ENCODE measurements at places on chromosomes 4 and X.

DNA sequence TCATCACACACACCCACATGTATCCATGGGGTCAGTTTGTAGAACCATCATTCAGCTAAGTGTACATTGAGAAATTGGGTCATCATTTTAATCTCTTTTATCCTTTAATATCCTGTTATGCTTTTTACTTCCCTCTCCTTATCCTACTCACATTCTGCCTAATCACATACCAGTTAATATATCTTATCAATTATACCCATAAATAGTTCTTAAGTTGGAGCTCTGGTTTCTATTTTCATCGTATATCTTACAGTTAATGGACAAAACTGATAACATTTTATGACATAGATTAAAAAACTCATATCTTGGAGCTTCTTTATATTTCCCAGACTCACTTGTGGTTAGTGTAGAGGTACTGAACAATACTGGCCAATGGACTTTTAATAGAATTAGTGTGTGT, 729.5 kb upstream of the LCORL start:
- no peak for DNase-seq

GRCh38 chr4:41154814-41155177, 59.5 kb downstream of the APBB2 start:
- DNase-seq: no peak

GRCh38 chr4:174189392-174190015, 94.0 kb downstream of the FBXO8 start:
- no peak for DNase-seq

DNA sequence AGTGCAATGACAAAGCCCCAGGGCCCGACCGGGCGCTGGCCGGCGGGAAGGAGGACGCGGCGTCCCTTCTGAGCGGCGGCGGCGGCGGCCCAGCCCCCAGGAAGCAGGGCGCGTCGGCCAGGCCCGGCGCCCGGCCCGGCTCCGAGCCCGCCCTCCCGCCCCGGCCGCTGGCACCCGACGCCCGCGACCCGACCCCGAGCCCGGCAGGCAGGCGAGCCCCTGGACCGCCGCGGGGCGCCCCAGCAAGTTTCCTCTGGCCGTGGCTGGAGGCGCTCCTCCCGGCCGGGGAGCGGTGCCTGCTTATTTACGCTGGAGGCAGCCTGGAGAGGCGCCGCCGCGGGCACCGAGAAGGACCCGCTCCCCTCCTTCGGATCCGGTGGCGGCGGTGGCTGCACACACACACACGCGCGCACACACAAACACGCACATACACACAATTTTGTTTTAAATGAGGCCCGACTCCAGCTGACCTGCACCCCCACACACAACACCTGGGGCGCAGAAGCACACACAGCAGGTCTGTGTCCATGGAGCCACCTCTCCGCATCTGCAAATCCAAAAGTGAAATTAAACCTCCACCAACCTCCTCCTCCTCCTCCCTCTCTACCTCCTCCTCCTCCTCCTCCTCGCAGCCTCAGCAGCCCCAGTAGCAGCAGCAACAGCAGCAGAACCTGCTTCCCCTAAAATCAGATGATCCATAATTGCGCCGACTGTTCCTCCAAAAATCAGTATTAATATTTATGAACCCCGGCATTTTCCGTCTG, 669 bp downstream of the IRF2 start:
- no peak for DNase-seq

GRCh38 chr4:857461-857860, 31.5 kb upstream of the CPLX1 start:
- DNase-seq: no peak

GRCh38 chr4:176622251-176622948, 170.3 kb downstream of the VEGFC start:
- no peak for DNase-seq

GRCh38 chr4:20430259-20430941, 178.7 kb downstream of the SLIT2 start:
- DNase-seq: no peak

DNA sequence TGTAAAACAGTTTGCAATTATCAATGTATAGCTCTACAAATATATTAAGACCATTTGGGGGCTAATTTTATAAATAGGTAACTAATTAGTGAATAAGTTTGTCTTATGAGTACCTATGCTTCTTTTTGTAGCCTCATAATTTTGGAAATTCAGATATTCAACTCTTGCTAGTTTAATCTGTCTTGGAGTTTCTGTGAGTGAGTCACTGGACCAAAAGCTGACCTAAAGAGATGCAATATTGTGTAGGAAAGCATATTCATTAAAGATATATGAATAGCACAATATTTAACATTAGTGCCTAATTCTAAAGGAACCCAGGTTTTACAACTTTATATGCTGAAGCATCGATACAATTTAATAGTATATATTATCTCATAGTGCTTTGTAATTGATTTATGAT, 161.3 kb upstream of the PCDH18 start:
- no peak for DNase-seq

- no peak for DNase-seq
Measured at GRCh38 chr4:26325191-26325590, 4.4 kb downstream of the RBPJ start.

DNA sequence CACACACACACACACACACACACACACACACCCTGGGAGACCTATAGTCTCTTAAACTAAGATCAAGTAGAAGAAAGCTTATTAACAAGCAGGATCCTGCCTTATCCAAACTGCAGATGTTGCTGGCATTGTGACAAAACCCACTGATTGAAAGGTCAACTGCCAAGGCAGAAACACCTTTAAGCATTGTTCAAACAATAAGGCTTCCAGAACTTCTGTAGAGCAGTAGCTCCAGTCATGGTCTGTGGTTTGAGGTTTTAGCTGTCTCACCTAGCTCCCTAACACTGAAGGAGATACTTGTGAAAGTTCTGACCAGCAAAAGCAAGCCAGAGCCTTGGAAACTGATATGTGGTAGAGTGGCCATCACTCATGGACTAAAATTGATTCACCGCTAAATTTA, 59.8 kb downstream of the PTCHD1 start:
- DNase-seq: no peak

DNA sequence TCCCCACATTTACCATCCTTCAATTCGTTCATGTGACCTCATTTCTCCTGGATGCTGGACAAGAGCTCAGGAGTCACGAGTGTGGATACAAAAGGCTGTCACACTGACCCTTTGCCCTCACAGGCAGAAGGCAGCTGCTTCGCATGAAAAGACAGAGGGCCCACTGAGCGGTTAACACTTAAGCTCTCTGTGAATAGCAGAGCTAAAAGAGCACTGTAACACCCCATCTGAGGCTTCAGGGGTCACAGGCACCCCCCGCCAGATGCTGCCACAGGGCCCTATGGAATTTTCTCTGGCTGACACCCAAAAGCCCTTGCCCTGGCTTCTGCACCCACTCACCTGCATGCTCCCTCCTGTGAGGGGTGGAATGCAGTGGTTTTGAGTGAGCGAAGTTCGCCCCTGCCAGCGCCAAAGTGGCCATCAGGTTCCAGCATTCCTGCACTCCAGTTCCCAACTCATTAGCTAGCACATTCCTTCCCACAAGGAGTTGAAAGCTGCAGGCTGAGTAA, 360.9 kb downstream of the PPP3CA start:
- no peak for DNase-seq

DNA sequence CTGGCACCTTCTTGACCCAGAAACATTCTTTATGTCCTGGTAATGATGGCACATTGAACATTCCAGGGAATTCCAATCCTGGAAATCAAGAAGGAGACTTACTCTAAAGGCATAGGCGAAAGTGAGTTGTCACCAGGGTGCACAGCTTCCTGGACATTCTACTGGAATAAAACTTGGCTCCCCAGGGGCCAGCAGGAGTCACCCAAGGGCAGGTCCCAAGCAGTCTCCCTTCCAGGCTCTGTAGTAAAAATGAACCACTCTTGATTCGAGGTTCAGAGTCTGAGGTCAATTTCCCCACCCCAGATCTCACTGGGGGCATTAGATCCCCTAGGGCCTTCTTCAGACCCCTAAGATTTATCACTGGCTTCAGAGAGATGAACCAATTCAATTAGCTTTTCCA, 338.7 kb upstream of the GATB start:
- no peak for DNase-seq

GRCh38 chrX:115958687-115959359, 211.7 kb upstream of the AGTR2 start:
- DNase-seq: no peak

GRCh38 chr4:145097821-145098674, at the start of the genes ABCE1 and ANAPC10:
Gene ABCE1 (plus strand): TSS chr4:145098311. CDS start chr4:145104413, 6,102 bp downstream.
Gene ANAPC10 (minus strand): TSS chr4:145098196. CDS start chr4:145096099, 2,097 bp downstream.
- DNase-seq: peak; percentile 81

DNA sequence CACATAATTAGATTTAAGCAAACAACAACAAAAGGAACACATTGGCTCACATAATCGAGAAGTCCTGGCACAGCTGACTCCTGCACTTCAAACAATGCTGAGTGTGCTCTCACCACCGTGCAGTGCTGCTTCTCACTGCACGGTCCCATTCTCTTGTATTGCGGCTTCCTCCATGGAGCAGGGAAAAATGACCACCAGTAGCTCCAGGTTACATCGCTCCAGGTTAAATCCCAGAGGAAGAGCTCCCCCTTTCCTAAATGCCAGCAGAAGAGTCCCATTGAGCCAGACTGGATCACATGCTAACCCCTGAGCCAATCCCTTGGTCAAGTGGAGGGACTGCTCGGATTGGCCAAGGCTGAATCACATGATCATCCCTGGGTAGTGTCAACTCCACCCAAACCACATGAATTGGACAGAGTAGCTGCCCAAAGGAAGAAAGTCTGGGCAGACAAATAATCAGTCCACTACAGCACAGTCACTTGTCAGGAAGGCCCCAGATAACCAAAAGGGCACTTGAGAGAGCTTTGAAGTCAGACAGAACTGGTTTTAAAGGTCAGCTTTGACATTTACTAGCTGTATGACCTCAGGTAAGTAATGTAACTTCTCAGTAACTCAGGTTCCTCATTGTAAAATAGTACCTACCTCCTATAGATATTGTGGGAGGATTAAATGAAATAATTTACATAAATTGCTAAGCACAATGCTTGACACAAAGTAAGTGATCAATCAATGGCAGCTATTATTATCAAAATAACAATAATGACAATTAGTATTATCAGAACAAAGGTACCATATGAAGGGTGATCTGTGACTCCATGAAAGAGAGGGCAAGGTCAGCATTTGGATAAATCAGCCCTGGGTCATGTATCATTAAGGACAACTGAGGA, 14.3 kb downstream of the TEC start:
- no peak for DNase-seq

- peak; percentile 12 for DNase-seq
Measured at GRCh38 chrX:70030301-70030767, 19.4 kb downstream of the AWAT2 start.

DNA sequence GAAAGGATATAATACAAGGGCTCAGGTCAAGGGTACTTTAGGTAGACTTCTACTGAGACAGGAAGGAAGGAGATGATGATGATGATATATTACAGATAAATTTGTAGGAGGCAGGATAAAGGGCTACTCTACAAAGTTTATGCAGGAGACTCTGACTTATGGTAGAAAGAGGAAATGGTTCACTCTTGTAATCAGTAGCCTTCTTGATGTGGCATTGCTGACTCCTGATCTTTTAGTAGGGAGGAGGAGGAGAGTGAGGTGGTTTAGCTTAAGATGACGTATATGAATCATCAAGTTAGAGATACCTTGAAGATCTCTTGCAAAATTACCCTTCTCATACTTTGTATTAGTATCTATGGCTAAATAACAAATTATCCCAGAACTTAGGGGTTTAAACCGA, 4.7 kb downstream of the BLTP1 start:
- DNase-seq: no peak

DNA sequence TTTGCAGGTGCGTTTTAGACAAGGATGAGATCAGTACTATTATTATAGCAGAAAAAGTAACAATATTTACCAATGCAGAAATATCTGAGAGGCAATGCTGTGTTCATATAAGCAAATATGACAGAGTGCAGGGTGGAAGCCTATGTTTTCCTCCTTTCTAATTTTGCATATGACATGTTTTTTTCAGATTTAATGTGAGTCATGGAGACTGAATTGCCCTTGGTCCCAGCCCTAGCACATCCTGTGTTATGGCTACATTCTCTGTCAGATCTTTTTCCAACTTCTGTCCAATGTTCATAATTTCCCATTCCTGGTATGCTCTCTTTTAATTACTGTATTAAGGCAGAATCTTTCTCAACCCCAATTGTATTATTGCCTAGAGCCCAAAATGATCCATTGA, 165.6 kb downstream of the SLC7A11 start:
- DNase-seq: no peak

DNA sequence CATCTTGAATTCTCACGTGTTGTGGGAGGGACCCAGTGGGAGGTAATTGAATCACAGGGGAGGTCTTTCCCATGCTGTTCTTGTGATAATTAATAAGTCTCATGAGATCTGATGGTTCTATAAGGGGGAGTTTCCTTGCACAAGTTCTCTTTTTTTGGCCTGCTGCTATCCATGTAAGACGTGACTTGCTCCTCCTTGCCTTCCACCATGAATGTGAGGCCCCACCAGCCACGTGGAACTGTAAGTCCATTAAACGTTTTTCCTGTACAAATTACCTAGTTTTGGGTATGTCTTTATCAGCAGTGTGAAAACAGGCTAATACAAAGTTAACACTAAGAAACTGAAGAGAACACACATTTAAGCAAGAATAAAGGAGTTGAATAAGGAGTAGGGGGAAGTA, 16.0 kb downstream of the TBCK start:
- no peak for DNase-seq

GRCh38 chr4:38696697-38697096, 32.7 kb downstream of the KLF3 start:
- no peak for DNase-seq

DNA sequence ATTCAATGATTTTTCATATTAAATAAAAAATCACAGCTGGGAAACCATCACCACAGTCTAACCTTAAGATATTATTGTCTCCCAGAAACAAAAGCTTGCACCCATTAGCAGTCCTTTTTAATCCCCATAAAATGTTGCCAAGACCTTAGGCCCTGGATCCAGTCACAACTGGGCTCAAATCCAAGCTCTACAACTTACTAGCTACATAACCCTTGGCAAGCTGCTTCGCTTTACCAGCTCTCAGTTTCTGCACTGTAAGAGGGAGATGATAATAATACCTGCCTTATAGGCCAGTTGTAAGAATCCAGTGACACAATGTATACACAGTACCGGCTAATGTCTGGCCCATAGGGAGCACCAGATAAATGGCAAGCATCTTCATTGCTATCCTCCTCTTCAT, 400.9 kb upstream of the FGF13 start:
- peak; percentile 21 for DNase-seq

- DNase-seq: no peak
Measured at GRCh38 chrX:2823795-2824386, 4.8 kb upstream of the GYG2 start.

GRCh38 chr4:155889031-155889793, 14.3 kb upstream of the TDO2 start:
- peak; percentile 91 for DNase-seq

- DNase-seq: no peak
Measured at GRCh38 chr4:120923207-120923522, 639 bp upstream of the PRDM5 start.

GRCh38 chrX:1493877-1494510, 41.3 kb upstream of the ASMTL start:
- DNase-seq: no peak

DNA sequence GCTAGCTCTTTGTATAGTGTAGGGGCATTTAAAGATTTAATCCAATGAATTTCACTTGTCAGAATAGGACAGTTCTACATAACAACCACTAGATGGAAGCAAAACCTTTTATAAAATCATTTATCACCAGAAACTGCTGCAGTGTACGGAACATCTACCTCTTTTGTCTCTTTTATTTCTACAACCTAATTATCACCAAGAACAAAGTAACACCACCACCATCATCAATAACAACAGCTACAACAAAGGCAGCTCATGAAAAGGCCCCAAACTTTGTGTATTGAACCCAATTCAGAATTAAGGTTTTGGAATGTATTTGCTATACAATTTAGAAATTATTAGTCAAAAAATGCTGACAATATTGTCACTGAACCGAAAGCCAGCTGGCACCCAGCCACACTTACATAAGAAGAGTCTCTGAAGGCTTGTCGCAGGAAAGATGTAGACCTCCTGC, 260.9 kb upstream of the RPS6KA3 start:
- no peak for DNase-seq
